ENCODE measurements at places on chromosomes 13 and 19.

- no peak for DNase-seq
Observed at GRCh38 chr19:23917856-23918255, 3.2 kb downstream of the ZNF726 start.

DNA sequence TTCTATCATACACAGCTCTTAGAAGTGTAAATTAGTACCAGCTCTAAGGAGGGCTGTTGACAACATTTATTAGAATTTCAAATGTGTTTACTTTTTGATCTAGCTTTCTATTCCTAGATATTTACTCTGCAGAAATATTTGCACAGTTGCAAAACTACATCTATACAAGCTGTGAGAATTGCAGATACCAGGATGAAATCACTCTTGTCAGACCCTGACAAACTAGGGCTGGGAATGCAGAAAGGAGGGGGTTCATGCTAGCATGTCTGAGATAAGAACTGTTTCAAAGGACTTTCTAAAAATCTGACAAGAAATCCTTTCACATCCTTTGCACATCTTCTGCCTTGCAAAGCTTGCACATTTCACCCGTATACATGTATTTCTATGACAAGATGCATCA is 11.8 kb upstream of the PABPC3 start:
- no peak for DNase-seq

DNA sequence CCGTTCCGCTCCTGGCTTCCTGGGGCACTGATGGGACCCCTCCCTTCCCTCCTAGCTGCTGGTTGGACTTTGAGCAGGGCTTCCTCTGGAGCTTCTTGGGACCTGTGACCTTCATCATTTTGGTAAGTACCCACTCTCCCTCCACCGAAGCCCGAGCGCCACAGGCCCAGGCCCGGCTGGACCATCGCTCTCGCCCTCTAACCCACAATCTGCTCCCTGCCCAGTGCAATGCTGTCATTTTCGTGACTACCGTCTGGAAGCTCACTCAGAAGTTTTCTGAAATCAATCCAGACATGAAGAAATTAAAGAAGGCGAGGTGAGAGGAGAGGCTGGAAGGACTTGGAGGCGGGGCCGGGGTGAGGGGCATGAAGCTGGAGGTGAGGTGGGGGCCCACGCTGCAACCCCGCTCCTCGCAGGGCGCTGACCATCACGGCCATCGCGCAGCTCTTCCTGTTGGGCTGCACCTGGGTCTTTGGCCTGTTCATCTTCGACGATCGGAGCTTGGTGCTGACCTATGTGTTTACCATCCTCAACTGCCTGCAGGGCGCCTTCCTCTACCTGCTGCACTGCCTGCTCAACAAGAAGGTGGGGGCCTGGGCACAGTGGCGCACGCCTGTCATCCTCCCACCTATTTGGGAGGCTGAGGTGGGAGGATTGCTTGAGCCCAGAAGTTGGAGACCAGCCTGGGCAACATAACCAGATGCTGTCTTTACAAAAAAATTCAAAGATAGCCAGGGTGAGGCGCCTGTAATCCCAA is 12.3 kb downstream of the DDX39A start:
- DNase-seq = no peak

- DNase-seq = no peak
Observed at GRCh38 chr13:82747291-82747690, 1135.0 kb downstream of the SLITRK1 start.

DNA sequence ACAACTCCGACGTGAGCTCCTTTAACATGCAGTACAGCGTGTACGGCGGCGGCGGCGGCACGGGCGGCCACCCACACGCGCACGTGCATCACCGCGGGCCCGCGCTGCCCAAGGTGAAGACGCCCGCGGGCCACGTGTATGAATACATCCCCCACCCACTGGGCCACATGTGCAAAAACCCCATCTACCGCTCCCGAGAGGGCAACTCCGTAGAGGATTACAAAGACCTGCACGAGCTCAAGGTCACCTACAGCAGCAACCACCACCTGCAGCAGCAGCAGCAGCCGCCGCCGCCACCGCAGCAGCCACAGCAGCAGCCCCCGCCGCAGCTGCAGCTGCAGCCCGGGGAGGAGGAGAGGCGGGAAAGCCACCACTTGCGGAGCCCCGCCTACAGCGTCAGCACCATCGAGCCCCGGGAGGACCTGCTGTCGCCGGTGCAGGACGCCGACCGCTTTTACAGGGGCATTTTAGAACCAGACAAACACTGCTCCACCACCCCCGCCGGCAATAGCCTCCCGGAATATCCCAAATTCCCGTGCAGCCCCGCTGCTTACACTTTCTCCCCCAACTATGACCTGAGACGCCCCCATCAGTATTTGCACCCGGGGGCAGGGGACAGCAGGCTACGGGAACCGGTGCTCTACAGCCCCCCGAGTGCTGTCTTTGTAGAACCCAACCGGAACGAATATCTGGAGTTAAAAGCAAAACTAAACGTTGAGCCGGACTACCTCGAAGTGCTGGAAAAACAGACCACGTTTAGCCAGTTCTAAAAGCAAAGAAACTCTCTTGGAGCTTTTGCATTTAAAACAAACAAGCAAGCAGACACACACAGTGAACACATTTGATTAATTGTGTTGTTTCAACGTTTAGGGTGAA is 6.6 kb downstream of the SLITRK5 start:
- no peak for DNase-seq

GRCh38 chr19:38569368-38569983 is 48.3 kb downstream of the MAP4K1 start:
- DNase-seq = no peak

DNA sequence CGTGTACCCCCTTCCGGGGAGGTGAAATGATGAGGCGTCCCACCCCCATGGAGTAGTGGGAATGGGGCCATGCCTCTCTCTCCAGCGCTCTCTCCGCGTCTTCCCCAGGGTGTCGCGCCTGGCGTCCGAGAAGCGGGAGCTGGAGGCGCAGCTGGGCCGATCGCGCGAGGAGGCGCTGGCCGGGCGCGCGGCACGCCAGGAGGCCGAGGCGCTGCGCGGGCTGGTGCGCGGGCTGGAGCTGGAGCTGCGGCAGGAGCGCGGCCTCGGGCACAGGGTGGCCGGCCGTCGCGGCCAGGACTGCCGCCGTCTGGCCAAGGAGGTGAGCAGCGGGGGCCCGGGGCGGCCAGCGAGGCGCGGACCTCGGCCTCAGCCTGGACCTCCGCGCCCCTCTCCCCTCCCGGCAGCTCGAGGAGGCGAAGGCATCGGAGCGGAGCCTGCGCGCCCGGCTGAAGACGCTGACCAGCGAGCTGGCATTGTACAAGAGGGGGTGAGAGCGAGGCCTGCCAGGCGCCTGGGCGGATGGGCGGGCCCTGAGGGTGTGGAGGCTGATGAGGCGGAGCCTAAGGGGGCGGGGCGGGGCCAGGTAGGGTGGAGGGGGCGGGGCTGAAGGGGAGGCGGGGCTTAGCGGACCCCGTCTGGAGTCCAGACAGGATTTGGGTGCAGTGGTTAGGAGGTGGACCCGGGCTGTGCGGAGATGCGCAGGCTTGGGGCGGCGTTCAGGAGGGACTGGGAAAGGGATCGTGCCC is 7.7 kb downstream of the PGLYRP1 start:
- DNase-seq = peak; percentile 69

GRCh38 chr13:52846567-52847321 is 1.7 kb downstream of the PCDH8 start:
- DNase-seq = peak; percentile 45

DNA sequence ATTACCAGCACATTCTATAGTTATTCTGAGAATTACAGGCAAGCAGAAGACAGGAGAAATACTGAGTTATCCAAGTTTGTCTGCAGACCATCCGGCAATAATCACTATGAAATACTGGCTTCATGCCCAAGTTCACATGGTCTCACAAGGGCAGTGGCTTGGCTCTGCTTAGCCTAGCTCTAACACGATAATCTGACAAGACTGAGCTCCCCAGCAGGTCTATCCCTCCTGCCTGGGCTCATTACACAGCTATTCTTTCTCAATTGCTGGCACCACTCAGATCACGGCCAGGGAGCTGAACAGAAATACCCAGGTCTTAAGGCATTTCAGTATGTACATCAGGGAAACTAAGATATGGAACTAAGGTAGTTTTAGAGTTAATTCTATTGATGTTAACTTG is 361.6 kb upstream of the PCDH20 start:
- DNase-seq = no peak

DNA sequence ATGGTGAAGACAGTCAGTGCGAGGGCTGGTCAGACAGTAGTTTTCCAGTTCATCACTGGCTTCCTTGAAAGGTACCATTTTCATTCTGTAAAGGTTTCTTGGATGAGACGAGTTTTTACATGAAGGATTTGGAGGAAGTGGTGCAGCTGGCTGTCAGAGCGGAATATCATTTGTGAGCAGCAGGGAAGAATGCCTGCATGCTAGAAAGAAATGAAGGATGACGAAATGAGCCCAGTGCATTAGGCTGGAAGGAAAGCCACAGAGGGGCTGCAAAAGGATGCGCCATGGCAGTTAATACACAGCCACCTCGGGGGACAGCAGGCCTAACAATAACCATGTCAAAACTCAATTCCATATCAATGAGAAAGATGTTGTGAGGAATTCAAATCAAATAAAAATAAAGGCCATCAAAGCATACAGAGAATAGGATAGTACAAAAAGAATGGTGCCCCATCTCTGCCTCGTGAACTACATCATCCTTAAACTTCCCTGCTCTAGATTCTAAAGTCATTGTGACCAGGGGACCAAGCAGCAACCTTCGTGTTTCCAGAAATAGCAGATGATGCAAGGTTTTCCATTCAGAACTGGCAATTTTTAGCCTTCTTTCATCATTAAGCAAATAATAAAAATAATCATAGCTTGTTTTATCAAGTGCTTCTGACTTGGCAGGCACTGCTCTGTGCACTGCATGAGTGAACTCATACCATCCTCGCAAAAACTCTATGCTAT is 504.2 kb downstream of the RFC3 start:
- DNase-seq = no peak
